ENCODE measurements at places on chromosomes 1 and 21.
A peak's percentile ranks its signal among the peaks of the same experiment; 100 is the strongest.

- DNase-seq, result no peak
Observed at GRCh38 chr1:33346927-33347649, 26.2 kb upstream of the A3GALT2 start.

DNA sequence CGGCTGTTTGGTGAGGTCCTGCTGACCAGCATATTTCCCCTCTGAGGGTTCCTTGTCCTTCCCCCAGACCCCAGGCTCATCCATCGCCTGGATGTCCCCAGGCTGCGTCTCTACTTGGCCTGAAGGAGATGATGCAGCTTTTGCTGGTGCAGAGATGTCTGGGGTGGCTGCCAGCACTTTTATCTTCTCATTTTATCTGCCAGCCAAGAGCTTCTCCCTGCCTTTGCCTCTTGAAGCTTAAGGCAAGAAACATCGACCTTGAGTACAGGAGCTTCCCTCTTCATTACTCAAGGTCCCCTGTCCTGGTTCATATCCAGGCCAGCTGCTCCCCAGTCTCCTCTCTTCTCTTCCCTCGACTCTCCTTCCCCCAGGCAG lies 9.2 kb upstream of the H6PD start:
- DNase-seq, result no peak

DNA sequence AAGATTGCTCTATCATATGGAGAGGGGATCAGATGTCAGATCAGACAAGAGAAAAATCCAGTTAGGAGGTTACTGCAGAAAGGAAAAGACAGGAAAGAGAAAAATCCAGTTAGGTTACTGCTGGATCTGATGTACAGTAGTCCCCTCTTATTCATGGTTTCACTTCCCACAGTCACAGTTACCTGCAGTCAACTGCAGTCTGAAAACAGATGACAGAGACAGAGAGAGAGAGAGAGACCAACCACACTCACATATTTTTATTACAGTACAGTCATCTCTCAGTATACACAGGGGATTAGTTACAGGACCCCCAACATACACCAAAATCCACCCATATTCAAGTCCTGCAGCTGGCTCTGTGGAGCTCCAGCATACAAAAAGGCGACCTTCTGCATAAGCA lies 29.3 kb downstream of the NUP133 start:
- no peak for DNase-seq

- peak; percentile 58 for DNase-seq
Observed at GRCh38 chr1:180156201-180156600, 1.5 kb downstream of the QSOX1 start.

DNA sequence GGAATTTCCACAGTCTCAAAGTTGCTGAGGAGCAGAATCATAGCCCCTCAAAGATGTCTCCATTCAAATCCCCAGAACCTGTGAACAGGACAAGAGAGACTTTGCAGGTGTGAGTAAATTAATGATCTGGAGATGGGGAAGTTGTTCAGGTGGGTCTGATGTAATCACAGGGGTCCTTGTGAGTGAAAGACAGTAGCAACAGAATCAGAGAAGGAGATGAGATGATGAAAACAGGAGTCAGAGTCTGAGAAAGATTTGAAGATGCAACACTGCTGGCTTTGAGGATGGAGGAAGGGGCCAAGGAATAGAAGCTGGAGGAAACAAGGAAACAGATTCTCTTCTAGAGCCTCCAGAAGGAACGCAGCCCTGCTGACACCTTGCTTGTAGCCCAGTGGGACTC lies 81.5 kb downstream of the SELENOF start:
- no peak for DNase-seq

DNA sequence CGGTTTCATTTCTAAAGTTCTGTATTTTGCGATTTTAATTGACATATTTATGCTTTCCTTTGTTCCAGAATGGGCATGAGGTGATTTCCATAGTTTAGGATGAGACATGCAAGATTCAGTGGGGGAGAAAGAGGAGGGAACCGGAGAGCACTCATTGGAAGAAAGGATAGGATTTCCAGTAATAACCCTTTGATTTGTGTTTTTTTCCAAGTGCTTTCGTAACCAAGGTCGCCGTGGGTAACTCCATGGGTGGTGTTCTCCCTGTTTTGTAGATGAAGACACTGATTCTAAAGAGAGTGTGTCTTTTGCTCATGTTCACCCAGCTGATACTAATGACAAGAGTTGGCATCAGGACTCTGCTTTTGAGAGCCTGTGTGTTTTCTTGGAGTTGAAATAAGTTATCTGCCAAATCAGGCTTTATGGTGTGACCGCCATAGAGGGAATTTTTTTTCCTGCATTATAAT lies 170.1 kb downstream of the DHRS3 start:
- DNase-seq, result no peak

- DNase-seq, result no peak
Observed at GRCh38 chr1:82318265-82318664, 517.5 kb downstream of the ADGRL2 start.

- no peak for DNase-seq
Observed at GRCh38 chr1:209311770-209312169, 271.7 kb upstream of the CAMK1G start.

GRCh38 chr1:58418283-58419228 lies 128.0 kb downstream of the OMA1 start:
- DNase-seq, result no peak

DNA sequence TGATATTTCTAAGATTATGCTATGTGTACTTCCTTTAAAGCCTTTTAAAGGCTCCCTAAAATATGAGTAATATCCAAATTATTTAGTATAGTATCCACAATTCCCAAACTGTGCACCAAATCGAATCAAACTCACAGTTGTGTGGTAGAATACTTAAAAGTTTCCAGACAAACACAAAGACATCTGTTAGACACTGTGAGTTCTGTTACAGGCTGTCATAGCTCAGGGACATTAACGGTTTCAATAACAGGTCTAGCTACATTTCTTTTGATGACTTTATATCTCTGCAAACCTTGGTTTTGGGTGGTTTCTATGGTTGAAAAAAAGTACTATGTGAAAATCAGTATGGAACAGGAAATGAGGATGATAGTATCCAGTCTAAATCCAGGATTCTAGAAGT lies 36.9 kb upstream of the NEK7 start:
- DNase-seq, result no peak
